Pulmonary artery endothelial cell (primary cell): ENCODE measurements at places on chromosomes 2 and 18. TPM values are rescaled to one million over a fixed set of nuclear protein-coding genes. Genes with fewer than 3 reads are reported as not detected.

VWA3B gene
- not detected in 2 replicates for total RNA-seq

EMX1 gene
- total RNA-seq: not detected in 2 replicates

DLGAP1 gene
- 0.04 and 3.7 TPM in 2 replicates for total RNA-seq

DNA sequence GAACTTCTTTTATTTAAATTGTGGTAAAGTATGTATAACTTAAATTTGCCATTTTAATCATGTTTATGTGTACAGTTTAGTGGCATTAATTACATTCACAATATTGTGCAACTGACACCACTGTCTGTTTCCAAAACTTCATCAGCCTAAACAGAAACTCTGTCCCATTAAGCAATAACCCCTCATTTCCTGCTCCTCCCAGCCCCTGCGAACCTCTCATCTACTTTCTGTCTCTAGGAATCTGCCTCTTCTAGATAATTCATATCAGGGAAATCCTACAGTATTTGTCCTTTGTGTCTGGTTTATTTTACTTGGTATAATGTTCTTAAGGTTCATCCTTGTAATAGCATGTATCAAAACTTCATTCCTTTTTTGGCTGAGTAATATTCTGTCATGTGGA lies 75.1 kb downstream of the BOLA3 start:
- no peak for DNase-seq

- no peak for DNase-seq
Observed at GRCh38 chr2:226575928-226576327, 223.7 kb downstream of the IRS1 start.

- no peak for DNase-seq
Observed at GRCh38 chr18:66136039-66136438, 385.2 kb downstream of the CDH7 start.

SERPINB7 gene
- not detected in 2 replicates for total RNA-seq

- no peak for DNase-seq
Observed at GRCh38 chr2:132766573-132766972, 96.6 kb upstream of the LYPD1 start.

- DNase-seq: no peak
Observed at GRCh38 chr2:134362152-134362668, 108.3 kb downstream of the MGAT5 start.

- DNase-seq: no peak
Observed at GRCh38 chr2:150526006-150526405, 38.5 kb upstream of the RND3 start.

- no peak for DNase-seq
Observed at GRCh38 chr2:3578987-3579386, 3.9 kb downstream of the RPS7 start.

DTYMK gene
- total RNA-seq: 48.2 and 64.2 TPM in 2 replicates

- no peak for DNase-seq
Observed at GRCh38 chr2:25672494-25673299, 680 bp downstream of the DTNB start.

MTX2 gene
- total RNA-seq: 25.6 and 34.5 TPM in 2 replicates

DNA sequence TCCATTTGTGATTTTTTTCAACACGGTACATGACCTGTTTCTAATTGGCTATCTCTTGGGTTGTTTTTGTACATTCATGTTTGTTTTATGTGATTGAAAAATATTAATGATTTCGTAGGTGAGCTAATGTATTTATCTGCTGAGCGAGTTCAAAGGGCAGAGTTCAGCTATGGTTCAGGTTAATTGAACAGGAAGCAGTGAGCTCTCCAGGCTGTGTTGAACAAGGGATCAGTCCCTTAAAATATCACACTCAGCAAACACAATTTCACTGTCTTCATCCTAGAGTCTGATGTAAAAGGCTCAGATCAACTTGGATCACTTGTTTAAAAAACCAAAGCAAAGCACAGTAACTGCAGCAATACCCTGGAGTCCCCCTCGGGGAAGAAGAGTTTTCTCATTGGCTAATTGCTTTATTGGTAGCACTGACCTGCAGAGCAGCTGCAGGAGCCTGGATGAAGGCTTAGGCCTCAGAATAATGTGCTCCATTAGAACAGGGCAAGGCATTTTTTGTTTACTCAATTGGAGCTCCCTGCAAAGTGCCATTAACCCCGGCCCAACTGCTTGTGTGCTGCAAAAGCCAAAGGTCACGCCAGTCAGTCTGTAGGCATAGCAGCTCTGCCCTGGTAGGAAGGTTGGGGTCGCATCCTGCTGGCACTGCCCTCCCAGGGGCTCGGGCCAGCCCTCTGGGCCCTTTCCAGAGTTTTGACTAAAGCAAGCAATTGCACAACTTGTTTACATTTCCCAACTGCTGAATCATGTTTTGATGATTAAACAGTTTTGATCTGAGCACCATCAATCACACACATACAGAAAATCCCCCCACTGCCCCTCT lies 10.5 kb downstream of the ONECUT2 start:
- DNase-seq: no peak

DNA sequence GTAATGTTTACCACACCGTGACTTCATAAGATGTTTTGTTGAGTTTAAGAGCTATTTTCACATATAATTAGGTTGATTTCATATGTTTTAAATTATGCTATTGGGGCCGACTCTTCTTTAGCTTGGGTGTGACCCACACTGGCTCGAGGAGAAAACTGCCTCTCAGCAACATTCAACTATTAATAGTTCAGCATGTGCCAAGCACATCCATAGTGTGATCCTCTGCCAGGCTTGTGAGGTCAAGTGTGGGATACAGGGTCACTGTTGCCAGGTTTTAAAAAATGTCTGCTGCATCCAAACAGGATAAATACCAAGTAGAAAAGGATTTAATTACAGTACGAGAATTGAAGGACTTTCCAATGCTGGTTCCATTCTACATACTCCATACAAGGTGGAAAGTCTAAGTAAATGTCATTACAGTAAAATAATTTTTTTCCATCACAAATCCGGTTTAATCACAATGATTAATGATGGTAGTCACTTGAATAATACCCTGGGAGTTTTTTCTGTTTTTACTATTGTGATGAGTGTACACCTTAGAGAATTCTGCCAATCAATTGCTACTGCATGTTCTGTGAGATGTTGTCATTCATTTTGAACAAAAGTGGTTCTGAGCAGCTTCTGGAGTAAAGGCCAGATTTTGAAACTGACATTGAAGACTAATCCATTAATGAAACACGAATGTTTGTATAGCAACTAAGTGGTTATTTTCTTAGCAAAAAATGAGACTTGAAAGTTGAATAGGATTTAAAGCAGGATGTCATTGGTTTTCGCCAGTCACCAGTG lies 84.5 kb downstream of the ABI2 start:
- no peak for DNase-seq

GRCh38 chr2:216918088-216918680 lies 58.3 kb upstream of the TNP1 start:
- peak; percentile 11 for DNase-seq

TGOLN2 gene
- 132 and 163 TPM in 2 replicates for total RNA-seq

LHCGR gene
- not detected in 2 replicates for total RNA-seq

DNA sequence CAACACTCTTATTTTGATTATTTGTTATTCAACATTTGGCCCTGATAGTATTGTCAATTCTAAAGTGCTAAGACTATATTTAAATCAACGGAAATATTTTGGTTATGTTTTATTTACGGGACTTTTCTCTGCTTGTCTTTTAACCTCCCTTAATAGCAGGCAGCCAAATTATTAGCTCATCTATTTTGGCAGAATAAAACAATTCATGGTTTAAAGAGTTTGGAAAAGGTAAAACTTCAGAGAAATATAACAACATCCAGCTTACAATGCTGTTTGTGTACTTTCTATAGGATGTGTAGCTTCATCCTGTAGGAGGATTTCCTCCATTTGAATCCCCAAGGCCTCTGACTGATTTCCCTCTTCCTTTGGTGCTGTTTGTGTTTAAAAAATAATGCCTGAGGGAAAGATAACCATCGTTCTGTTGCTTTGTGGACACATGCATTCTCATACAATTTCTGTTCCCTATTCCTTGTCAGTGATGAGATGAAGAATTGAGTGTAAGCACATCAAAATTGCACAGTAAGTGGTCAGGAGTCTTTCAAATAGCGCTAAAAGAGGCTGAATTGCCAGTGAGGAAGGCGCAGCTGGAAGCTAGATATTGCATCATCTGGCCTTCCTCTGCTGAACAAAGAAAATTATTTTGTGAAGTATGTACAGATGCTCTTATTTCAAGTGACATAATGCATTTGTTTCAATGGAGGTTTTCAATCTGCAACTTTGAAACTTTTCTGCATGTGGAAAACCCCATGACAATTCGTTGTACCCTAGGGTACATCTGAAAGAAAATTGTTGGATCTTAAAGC lies 80.3 kb downstream of the CD28 start:
- no peak for DNase-seq

GRCh38 chr2:65558743-65559142 lies 126.3 kb upstream of the SPRED2 start:
- DNase-seq: no peak

TNS1 gene
- total RNA-seq: 26.2 and 30.4 TPM in 2 replicates

GRCh38 chr2:128801576-128801975 lies 482.9 kb upstream of the HS6ST1 start:
- no peak for DNase-seq

REG3A gene
- total RNA-seq: not detected in 2 replicates

DNA sequence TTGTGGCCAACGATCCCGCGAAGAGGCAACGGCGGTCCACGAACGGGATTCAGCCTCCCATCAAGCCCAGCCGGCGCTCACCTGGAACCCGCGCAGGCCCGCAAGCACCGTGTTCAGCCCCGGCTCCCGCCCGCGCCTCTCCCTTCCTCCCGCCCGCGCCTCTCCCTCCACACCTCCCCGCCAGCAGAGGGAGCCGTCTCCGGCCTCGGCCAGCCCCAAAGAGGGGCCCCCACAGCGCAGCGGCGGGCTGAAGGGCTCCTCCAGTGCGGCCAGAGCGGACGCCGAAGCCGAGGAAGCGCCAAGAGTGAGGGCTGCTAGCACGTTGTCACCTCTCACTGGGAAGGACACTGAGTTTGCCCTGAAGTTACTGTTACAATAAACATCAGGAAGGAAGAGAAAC lies 55.3 kb upstream of the LAPTM4A start:
- no peak for DNase-seq

TXNDC2 gene
- total RNA-seq: under 0.01 TPM in 1 of 2 replicates, not detected in the other

DNA sequence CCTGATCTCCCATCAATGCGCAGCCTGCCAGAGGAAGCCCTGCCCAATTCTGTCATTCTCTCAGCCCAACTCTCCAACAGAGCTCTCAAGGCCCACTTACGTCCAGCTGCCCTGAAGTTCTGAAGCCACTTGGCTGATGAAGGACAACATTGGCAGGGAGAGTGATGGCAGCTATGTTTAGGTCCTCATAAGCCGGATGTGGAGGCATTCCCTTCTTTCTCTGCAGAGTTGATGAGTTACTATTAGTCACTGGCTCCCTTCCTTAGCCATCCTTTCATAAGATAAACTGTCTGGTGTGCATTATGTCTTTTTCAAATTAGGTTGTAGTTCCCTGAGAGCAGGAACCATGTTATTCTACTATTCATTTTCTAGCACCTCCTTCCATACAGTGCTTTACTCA lies 22.5 kb upstream of the TACR1 start:
- no peak for DNase-seq

DNA sequence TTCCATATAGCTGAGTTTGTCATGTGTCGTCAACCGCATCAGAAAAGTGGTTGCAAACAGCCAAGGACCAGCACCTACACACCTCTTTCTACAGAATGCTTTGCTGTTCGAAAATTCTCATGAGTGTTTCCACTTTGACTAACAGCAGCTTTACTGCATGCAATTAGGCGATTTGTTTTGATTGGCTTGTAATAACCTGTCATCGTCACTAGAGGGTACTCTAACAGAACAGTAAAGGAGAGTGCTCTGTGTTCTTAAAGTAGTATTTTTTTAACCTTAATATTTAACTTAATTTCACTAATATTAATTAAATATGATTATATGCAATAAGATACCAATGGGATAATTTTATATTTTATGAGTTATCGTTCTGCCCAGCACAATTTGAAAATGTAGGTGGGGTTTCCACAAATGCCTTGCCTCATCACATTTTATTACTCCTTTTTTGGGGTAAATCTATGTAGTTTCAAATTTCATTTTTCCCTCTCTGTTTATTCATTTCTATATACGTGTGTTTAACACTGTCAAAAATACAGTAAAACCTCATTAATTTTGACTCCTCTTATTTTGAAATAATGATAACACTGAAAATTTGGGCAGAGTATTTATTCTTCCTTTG lies 502.2 kb downstream of the NRXN1 start:
- no peak for DNase-seq

DNA sequence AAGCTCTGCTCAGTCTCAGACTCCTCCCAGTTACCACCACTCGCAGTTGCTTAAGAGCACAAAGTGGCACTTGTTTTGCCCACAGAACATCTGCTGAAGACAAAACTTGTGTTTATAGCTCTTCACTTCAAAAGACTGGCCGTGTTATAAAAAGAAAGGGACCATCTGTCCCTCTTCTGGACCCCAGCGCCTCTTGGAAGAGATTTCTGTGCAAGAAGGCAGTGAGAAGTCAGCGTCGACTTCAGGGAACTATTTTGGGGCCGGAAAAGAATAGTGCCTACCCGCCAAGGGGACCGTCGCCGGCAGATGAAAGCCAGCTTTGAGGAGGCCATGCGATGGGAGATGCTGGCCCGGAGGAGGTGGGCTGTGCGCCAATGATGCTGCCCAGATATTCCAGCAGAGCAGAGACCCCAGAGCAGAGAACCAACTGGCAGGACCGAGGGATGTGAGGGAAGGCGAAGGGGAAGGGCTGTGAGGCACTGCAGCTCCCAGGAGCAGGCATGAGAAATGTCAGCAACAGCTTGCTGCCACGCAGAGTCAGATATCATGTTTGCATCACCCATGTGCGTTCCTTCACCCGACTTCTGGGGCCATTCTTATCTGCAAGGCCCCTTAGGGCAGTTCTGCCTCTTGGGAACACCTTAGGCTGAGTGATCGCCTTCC lies 270.9 kb downstream of the ATAD2B start:
- no peak for DNase-seq

GRCh38 chr2:78127424-78127823 lies 605.2 kb upstream of the LRRTM4 start:
- no peak for DNase-seq

DNA sequence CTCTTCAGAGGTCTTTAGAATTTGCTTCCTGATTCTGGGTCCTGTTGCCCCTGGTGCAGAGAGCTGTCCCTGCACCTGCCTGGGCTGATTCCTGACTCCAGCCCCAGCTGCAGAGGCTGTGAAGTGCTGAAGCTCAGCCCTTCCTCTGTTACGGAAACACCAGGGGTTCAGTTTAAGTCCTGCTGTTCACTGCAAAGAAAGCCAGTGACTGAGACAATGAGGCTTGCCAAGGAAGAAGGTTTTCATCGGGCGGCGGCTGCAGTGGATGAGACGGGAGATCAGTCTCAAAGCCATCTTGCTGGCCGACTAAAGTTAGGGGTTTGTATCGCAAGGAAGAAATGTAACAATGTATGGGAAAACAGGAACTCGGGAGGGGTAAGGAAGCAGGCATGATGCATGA lies 142.4 kb upstream of the ZNF236 start:
- no peak for DNase-seq

STAT4 gene
- total RNA-seq: 0.13 and 0.56 TPM in 2 replicates

GRCh38 chr2:42224422-42225067 lies 55.4 kb downstream of the EML4 start:
- no peak for DNase-seq
